ENCODE measurements at places on chromosomes 1 and 21. TPM values are rescaled to one million over a fixed set of nuclear protein-coding genes. Genes with fewer than 3 reads are reported as not detected.

Gene LMX1A
- total RNA-seq = not detected

Gene DNAI4
- 0.97 TPM for total RNA-seq

Gene OR6N1
- total RNA-seq = not detected

Gene EFNA1
- not detected for total RNA-seq

Gene PSMG1
- total RNA-seq = 69.6 TPM

DNA sequence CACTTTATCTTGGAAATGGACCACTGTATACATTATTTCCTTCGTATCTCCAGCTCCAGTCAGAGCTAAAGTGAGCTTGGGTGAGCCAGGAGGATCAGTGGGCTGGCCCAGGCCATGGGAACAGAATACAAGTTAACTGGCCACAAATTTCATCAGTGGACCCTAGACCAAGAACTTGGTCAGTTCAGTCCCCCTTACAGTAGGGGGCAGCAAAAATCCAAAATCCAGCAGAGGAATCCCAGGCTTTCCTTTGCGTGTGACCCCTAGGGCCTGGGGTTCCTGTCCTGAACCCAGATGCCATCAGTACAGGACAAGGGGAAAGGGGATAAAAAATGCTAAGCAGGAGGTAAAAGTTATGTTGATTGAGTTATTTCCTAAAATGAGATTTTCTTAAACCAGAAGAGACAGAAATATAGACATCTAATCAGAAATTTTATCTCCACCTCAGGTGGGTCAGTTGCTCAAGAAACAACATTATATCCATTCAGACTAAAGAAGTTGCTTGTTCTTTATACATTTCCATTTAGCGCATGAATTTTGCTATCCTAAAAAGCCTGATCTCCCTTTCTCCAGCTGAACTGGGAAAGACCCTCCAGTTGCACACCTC lies 24.1 kb upstream of the LCE5A start:
- no peak overlapping the region for H3K27ac ChIP-seq
- peak; percentile 64 for DNase-seq
- H3K27me3 ChIP-seq = no peaks in the 10 kb centered on the region
- H3K36me3 ChIP-seq = no peaks in the 10 kb centered on the region
- H3K4me3 ChIP-seq = no peak overlapping the region

- no peak overlapping the region for H3K27ac ChIP-seq
- no peaks in the 10 kb centered on the region for H3K36me3 ChIP-seq
- DNase-seq = no peak
- peaks cover 2% of the 10 kb centered on the region for H3K27me3 ChIP-seq
- no peak overlapping the region for H3K4me3 ChIP-seq
Observed at GRCh38 chr1:213938776-213939175, 49.0 kb upstream of the PROX1 start.

DNA sequence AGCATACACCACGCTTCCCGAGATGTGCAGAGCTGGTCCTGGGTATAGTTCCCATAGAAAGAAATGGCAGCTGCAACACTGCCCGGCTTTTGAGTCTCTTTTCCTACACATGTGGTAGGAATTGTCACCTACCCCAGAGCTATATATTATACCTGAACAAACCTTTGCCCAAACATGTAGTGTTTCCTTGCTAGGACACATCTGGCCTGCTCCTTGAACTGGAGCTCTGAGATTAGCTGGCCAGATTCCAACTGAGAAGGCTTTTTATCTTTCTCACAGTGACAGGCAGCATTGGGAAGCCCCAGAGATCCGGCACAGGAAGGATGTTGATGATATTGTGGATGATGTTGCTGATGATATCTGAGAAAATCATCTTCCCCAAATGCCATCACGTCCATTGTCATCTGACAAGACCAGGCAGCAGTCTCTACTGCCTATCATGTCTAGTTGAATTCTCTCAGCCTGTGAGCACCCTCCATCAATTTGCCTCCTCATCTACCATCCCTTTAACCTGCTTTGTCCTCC lies 115.0 kb upstream of the SMYD2 start:
- H3K4me3 ChIP-seq = no peak overlapping the region
- H3K4me1 ChIP-seq = no peaks in the 10 kb centered on the region
- H3K36me3 ChIP-seq = no peaks in the 10 kb centered on the region
- no peaks in the 10 kb centered on the region for H3K27me3 ChIP-seq
- no peak overlapping the region for H3K27ac ChIP-seq

DNA sequence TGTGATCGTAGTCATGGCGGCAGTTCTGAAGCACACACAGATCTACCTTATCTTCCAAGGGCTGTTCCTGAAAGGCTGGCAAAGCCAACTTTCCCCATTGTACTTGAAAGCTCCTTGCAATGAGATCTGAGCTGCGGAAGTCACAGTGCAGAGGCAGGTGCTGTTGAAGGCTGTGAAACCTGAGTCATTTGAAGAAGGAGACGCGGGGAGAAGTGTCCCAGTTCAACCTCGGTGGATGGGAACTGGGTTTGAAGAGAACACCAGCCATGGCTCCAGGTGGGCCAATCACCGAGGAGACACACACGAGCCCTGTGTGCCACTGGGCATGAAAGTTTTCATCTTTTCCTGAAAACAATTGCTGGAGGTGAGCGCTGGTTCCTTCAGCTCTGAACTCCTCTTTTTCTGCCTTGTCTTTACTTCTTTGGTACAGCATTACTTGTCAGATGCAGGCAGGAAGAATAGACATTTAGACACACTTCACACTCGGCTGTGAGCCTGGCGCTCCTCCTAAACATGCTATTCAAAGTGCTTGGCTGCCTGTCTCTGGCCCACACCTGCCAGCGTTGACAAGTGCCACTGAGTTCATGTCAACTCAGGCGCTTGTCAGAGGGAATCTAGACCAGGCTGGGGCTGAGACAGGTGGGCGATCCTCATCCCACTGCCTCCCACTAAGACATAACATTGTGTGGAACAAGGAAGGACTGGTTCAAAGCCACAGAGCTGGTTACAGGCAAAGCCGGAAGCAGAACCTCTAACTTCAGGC lies 25.7 kb upstream of the PDE9A start:
- H3K27ac ChIP-seq = no peak overlapping the region
- no peaks in the 10 kb centered on the region for H3K36me3 ChIP-seq
- no peak overlapping the region for H3K4me3 ChIP-seq
- no peaks in the 10 kb centered on the region for H3K27me3 ChIP-seq

Measured in Karpas-422 (cell line).